Thoracic aorta (tissue), 2 donors: ENCODE measurements at places on chromosomes 13 and 19.

- no peak for DNase-seq
Observed at GRCh38 chr19:23116802-23117571, at the start of gene ZNF730. TSS of gene ZNF730 (plus strand) at chr19:23117025. CDS start at chr19:23117174, 149 bp downstream.

GRCh38 chr19:13097463-13098258, 5.0 kb downstream of the LYL1 start:
- no peak for DNase-seq

DNA sequence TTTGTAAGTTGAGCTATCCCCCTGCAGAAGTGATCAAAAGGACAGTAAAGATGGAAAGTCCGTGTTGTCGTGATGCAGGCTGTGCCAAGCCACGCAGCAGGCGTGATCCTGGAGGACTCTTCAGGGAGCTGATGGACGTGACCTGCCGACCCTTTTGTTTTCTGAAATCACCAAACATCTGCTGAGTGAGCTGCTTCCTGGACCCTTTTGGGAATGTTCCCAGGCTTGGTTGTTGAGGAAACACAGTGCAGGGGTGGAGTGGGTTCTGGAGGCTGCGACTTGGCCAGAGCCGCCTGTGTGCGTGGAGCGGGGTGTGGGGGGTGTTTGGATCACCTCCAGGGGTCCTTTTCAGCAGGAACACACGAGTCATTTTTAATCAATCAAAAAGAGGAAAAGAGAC, 15.4 kb upstream of the CPAMD8 start:
- DNase-seq = no peak

GRCh38 chr13:27704681-27705080, 83.0 kb downstream of the POLR1D start:
- no peak for DNase-seq

DNA sequence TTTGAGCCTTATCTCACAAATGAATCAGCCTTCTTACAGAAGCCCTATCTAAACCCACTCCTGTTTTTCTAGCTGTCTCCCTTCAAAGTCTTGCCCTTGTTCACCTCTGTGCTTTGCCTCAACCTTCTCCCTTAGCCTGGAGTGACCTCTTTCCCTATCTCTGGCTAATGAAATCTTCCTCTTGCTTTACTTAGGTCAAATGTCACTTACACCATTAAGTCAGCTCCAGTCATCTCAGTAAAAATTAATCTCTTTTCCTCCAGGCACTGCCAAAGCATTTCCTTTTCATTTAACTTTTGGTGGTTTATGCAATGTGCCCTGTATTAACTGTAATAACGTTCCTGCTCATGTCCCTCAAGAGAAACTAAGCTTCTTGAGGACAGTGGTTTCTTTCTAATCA, 596.5 kb upstream of the MIR17HG start:
- DNase-seq = no peak

GRCh38 chr13:61463024-61463423, 47.4 kb upstream of the PCDH20 start:
- DNase-seq = no peak

DNA sequence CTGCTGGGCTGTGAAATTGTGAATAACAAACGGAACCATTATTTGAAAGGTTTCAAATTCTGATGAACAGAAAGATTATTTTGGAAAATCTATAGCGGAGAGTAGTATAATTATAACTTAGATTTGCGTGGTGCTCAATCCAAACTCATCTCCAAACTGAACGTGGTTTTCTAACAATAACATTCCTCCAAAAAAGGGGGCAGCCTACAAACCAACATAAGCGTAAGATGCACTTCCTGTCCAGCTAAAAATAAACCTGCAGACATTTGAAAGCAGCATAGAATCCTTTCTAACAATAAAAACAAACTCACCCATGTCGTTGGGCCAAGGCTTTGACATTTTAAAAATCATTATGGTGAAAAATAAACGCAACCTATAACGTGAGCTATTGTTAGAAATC, 178.4 kb downstream of the COL4A1 start:
- no peak for DNase-seq
